ENCODE measurements at places on chromosomes 2 and 18. TPM values are rescaled to one million over a fixed set of nuclear protein-coding genes. Genes with fewer than 3 reads are reported as not detected.

DNA sequence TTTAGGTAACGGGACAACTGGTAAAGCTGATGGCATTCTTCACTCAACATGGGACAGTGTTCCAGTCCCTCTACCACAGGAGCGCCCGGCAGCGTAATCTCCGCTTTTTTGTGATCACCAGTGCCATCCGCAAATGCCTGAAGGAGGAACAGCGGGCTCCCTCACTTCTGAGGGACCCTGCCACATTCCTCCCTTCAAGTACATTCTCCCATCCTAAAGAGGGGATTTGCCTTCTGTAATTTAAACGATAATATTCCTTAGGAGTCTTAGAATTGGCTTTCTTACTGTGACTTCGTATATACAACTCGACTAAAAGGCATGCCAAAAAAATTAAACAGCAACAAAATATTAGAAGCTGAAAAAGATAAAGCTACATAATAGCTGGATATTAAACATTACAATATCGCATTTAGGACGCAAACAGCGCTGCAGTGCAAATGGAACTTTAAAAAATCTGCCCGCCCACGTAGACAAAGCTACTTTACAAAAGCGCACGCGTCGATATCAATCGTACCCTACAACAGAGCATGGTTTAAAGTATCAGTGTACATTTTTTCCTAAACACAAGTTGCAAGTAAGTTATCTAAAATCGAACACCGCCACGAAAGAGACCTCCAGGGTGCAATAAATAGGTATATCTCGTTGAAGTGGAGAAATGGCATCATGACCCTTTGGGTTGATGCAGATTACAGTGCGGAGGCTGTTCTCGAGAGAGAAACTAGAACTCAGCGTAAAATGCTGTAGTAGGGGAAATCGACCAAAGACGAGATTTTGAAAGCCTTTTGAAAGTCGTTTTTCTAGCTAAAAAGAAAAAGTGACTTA is 2.3 kb upstream of the VSNL1 start:
- no peaks in the 10 kb centered on the region for H3K36me3 ChIP-seq
- peak; percentile 83 for DNase-seq
- peaks cover 5% of the 10 kb centered on the region for H3K4me1 ChIP-seq

DNA sequence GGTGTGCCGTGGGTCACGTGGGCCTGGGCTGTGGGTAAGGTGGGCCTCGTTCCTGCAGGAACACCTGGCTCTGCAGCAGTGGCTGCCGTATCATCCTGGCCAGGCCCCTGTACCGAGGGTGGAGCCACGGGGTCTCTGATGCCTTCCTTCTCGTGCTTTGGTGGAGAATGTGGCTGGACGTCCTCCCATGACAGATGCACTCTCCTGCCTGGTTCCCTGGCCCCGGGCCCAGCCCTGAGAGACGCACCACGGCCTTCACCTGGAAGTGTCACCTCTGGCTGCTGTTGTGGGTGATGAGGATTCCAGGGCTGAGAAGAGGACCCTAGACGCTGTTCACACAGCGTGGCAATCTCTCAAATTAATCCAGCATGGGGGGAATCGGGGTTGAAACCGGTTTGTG is 49.5 kb downstream of the NFATC1 start:
- no peak overlapping the region for H3K27ac ChIP-seq
- no peak overlapping the region for H3K4me3 ChIP-seq
- no peak for DNase-seq
- H3K4me1 ChIP-seq: no peaks in the 10 kb centered on the region
- H3K36me3 ChIP-seq: no peaks in the 10 kb centered on the region

GRCh38 chr2:203781151-203781550 is 74.7 kb downstream of the CD28 start:
- H3K4me3 ChIP-seq: no peak overlapping the region
- H3K36me3 ChIP-seq: no peaks in the 10 kb centered on the region
- no peaks in the 10 kb centered on the region for H3K27me3 ChIP-seq
- no peak for DNase-seq
- H3K27ac ChIP-seq: no peak overlapping the region

- H3K27ac ChIP-seq: no peak overlapping the region
- DNase-seq: no peak
- no peak overlapping the region for H3K4me3 ChIP-seq
- H3K36me3 ChIP-seq: no peaks in the 10 kb centered on the region
- H3K27me3 ChIP-seq: no peaks in the 10 kb centered on the region
Observed at GRCh38 chr2:144277622-144278354, 242.1 kb downstream of the ZEB2 start.

DNA sequence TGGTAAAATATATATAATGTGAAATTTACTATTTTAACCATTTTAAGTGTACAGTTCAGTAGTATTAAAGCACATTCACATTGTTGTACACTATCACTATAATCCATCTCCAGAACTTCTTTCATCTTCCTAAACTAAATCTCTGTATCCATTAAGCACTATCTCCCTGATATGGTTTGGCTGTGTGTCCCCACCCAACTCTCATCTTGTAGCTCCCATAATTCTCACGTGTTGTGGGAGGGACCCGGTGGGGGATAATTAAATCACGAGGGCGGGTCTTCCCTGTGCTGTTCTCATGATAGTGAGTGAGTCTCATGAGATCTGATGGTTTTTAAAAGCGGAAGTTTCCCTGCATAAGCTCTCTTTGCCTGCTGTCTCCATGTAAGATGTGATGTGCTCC is 178.9 kb upstream of the NABP1 start:
- H3K27ac ChIP-seq: no peak overlapping the region
- DNase-seq: no peak
- H3K27me3 ChIP-seq: no peaks in the 10 kb centered on the region
- H3K4me3 ChIP-seq: no peak overlapping the region
- H3K4me1 ChIP-seq: no peaks in the 10 kb centered on the region
- H3K36me3 ChIP-seq: no peaks in the 10 kb centered on the region

DNA sequence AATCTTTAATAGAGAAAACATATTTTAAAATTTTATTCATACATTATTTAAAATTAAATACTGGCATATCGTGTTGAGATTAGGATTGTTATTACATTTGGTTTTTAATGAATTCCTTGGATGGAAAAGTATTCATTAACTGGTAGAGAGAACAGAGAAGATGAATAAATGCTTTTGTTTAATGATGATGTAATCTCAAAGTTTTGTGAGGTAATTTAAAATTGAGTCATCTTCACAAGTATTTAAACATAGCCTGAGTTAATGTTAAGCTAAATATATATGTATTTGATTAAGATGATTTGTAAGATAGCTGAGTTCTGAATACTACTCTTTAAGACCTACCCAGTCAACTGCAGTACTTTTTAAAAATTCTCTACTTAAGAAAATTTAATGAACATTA is 713.4 kb upstream of the VRK2 start:
- no peak overlapping the region for H3K4me3 ChIP-seq
- DNase-seq: no peak
- H3K36me3 ChIP-seq: no peaks in the 10 kb centered on the region
- H3K27ac ChIP-seq: no peak overlapping the region
- no peaks in the 10 kb centered on the region for H3K4me1 ChIP-seq

- no peaks in the 10 kb centered on the region for H3K27me3 ChIP-seq
- peak; percentile 98 for DNase-seq
- peak overlapping the region; percentile 71 for H3K27ac ChIP-seq
- H3K36me3 ChIP-seq: no peaks in the 10 kb centered on the region
- H3K4me1 ChIP-seq: peaks cover 12% of the 10 kb centered on the region
Observed at GRCh38 chr2:42844901-42845821, 52.8 kb upstream of the HAAO start.

- no peak overlapping the region for H3K4me3 ChIP-seq
- no peaks in the 10 kb centered on the region for H3K27me3 ChIP-seq
- peaks cover 20% of the 10 kb centered on the region for H3K4me1 ChIP-seq
- no peaks in the 10 kb centered on the region for H3K36me3 ChIP-seq
Observed at GRCh38 chr2:20567159-20567925, 83.6 kb downstream of the HS1BP3 start.

DNA sequence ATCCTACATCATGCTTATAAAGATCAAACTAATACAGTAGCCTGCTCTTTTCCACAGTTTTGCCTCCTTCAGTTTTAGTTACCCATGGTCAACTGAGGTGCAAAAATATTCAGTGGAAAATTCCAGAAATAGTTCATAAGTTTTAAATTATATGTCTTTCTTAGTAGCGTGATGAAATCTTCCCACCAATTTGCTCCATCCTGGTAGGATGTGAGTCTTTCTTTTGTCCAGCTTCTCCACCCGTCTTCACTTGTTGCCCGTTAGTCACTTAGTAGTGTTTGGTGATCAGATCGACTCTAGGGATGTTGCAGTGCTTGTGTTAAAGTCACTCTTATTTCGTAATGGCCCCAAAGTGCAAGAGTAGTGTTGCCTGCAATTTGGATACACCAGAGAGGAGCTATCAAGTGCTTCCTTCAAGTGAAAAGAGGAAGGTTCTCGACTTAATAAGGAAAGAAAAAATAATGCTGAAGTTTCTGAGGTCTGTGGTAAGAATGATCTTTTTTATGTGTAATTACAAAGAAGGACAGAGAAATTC is 57.0 kb downstream of the CEP192 start:
- peaks cover 27% of the 10 kb centered on the region for H3K36me3 ChIP-seq
- H3K27ac ChIP-seq: no peak overlapping the region
- H3K4me3 ChIP-seq: no peak overlapping the region
- DNase-seq: no peak
- H3K27me3 ChIP-seq: no peaks in the 10 kb centered on the region

- no peak for DNase-seq
- no peaks in the 10 kb centered on the region for H3K4me1 ChIP-seq
- H3K27ac ChIP-seq: no peak overlapping the region
- H3K36me3 ChIP-seq: peaks cover 3% of the 10 kb centered on the region
- no peaks in the 10 kb centered on the region for H3K27me3 ChIP-seq
Observed at GRCh38 chr18:35465329-35465728, 32.4 kb downstream of the INO80C start.

DNA sequence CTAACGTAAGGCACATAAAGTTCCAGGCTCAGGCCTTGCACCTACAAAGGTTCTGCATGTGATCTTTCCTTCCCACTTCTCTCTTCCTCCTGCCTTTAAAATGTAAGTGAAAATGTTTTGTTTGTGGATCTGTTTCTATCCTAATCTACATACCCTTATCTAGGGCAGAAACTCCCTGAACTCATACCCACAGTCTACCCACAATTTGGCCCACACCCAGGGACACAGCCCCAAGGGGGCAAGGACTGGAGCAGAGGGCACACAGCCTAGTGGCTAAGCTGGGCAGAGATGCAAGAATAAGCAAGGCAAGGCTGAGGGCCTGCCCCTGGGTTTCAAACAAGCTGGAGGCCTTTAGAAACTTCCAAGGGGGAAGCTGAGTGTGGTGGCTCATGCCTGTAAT is 71.0 kb downstream of the HS1BP3 start:
- no peaks in the 10 kb centered on the region for H3K36me3 ChIP-seq
- H3K4me1 ChIP-seq: peaks cover 16% of the 10 kb centered on the region
- H3K4me3 ChIP-seq: no peak overlapping the region
- no peak for DNase-seq
- peak overlapping the region; percentile 88 for H3K27ac ChIP-seq
- no peaks in the 10 kb centered on the region for H3K27me3 ChIP-seq

DNA sequence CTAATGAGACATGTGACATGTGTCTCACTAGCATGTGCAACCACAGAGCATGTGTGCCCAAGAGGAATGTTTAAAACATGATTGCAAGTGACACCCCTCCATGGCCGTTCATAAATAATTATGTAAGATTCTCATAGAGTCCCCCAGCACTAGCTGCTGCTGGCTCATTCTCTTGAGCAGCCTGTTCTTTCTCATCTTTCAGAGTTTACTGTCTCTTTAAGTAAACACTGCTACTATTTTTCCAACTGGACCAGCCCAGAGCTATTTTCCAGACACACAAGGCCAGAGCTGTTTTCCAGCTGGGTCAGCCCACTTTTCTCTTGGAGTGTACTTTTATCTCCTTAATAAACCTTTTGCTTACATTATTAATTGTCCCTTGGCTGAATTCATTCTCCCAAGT is 326.8 kb upstream of the DLGAP1 start:
- H3K27me3 ChIP-seq: no peaks in the 10 kb centered on the region
- no peak overlapping the region for H3K27ac ChIP-seq
- H3K4me3 ChIP-seq: no peak overlapping the region
- H3K36me3 ChIP-seq: no peaks in the 10 kb centered on the region
- no peaks in the 10 kb centered on the region for H3K4me1 ChIP-seq

- H3K4me1 ChIP-seq: no peaks in the 10 kb centered on the region
- no peaks in the 10 kb centered on the region for H3K36me3 ChIP-seq
- H3K27ac ChIP-seq: no peak overlapping the region
- no peak for DNase-seq
Observed at GRCh38 chr2:41729800-41730364, 317.9 kb upstream of the PKDCC start.

- no peak for DNase-seq
- H3K36me3 ChIP-seq: no peaks in the 10 kb centered on the region
- no peaks in the 10 kb centered on the region for H3K4me1 ChIP-seq
- no peaks in the 10 kb centered on the region for H3K27me3 ChIP-seq
- no peak overlapping the region for H3K27ac ChIP-seq
Observed at GRCh38 chr18:73656691-73657090, 490.9 kb downstream of the FBXO15 start.

- no peak overlapping the region for H3K27ac ChIP-seq
- H3K4me3 ChIP-seq: no peak overlapping the region
- peaks cover 4% of the 10 kb centered on the region for H3K4me1 ChIP-seq
Observed at GRCh38 chr18:25561918-25562317, 210.0 kb upstream of the ZNF521 start.

- H3K27ac ChIP-seq: no peak overlapping the region
- no peaks in the 10 kb centered on the region for H3K27me3 ChIP-seq
- H3K4me3 ChIP-seq: no peak overlapping the region
- no peaks in the 10 kb centered on the region for H3K36me3 ChIP-seq
- H3K4me1 ChIP-seq: peaks cover 22% of the 10 kb centered on the region
- no peak for DNase-seq
Observed at GRCh38 chr2:236774171-236774570, 204.5 kb downstream of the ACKR3 start.

DNA sequence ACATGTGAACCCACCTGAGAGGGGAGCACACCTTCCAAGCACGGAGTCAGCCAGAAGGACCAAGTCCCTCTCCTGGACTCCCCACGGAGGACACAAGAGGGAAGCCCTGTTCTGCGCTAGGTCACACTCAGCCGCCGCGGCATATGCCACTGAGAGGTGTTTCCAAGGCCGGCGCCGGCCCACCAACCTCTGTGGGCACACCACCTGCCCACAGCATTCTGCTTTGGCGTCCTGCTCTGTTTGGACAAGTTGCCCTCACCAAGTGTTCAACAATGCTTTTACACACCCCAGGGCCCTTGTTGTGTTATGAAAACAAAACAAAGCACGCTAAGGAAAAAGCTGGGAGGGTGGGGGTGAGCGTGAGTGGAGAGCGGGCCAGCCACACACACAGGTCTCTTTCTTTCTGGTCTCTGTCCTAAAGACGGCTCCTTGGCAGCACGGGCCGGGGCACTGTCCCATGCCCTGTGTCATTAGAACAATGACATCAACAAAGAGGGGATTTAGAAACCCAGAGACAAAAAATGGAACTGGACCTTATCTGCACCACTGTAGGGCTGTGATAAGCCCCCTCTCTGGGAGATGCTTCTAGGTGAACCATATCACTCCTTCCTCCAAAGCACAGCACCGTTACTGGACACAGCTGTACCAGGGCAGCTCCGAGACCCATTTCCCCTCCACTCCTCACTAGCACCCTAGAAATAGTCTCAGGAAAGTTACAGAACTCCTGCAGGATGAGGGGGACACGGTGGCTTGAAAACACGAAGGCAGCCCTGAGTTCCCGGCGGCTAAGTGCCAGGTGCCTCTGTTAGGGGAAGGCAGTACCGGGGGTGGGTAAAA is 17.0 kb downstream of the SMAD7 start:
- H3K27me3 ChIP-seq: no peaks in the 10 kb centered on the region
- DNase-seq: no peak
- peak overlapping the region; percentile 0 for H3K27ac ChIP-seq
- peaks cover 9% of the 10 kb centered on the region for H3K36me3 ChIP-seq
- H3K4me1 ChIP-seq: peaks cover 60% of the 10 kb centered on the region

Gene QPCT
- total RNA-seq: 5.8 TPM

Gene LIMS4
- total RNA-seq: 0.55 TPM

Gene TDRD15
- total RNA-seq: not detected

Gene CRYBA2
- total RNA-seq: not detected

Gene SLC11A1
- 262 TPM for total RNA-seq

Gene ACP1
- total RNA-seq: 136 TPM

Gene SLC8A1
- 34.7 TPM for total RNA-seq
